Hindlimb muscle (tissue), 1 donor: ENCODE measurements at places on chromosomes 7 and 10.

GRCh38 chr10:49768731-49769130 is 6.6 kb upstream of the OGDHL start:
- no peak for DNase-seq

- DNase-seq, result no peak
Observed at GRCh38 chr10:88207121-88207546, 343.7 kb downstream of the PTEN start.

GRCh38 chr7:88647825-88648224 is 111.7 kb upstream of the ZNF804B start:
- no peak for DNase-seq

GRCh38 chr10:69382382-69383117 is 34.2 kb downstream of the TACR2 start:
- DNase-seq, result no peak

- DNase-seq, result no peak
Observed at GRCh38 chr10:24456322-24456721, 247.4 kb downstream of the KIAA1217 start.

- no peak for DNase-seq
Observed at GRCh38 chr7:128863433-128863989, 855 bp downstream of the ATP6V1F start.

DNA sequence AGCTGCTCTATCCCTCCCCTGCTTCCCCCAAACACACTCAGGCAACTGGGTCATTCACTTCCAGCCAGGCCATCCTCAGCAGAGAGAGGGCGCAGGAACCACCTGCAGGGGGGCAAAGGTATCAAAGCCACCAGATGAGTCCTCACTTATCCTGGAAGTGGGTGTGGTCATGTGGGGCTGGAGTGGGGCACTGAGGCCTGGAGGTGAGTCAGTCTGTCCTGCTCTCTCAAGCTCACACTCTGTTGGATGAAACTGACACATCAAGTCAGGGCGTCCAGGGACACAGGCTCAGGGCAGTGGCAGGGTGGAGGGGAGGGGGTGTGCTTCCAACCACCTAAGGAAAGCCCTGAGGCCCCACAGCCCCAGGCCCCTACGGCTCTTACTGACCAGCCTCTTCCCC is 8.0 kb upstream of the ELFN1 start:
- no peak for DNase-seq

- DNase-seq, result no peak
Observed at GRCh38 chr10:49139846-49140195, 6.0 kb upstream of the FAM170B start.

GRCh38 chr7:48274662-48275061 is 103.4 kb downstream of the ABCA13 start:
- no peak for DNase-seq

DNA sequence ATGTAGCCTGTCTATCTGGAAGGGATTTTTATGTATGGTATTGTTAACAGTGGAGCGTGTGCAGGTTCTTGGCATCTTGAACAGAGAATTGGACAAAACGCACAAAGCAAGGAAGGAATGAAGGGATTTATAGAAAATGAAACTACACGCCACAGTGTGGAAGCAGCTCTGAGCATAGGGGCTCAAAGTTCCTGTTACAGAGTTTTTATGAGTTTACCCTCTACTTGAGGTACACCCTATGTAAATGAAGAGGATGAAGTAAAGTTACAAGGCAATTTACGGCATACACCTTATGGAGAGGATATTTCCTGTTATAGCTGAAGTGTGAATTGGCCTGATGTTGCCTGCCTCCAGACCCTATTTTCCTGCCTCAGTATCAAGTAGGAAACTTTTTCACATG is 33.3 kb downstream of the FANK1 start:
- no peak for DNase-seq

DNA sequence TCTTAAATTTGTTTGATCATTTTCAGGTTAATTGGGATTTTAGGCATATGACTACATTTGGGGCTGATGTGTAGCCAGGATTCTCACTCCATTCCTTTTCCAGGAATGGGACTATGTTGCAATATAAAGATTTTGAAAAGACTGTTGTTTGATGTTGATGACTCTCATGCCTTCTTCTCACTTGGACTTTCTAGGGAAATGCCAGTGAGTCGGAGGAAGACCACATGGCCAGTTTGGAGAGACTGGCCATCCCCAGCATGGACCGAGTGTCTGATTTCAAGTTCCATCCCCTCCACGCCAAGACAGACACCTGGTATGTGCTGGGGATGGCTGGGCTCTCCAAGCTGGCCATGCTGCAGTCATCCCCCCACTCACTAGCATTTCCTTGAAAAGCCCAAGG is 5.5 kb downstream of the IGFBP3 start:
- DNase-seq, result no peak

GRCh38 chr10:78691301-78692030 is 377.3 kb upstream of the ZMIZ1 start:
- no peak for DNase-seq

GRCh38 chr7:128705891-128706333 is 33.2 kb upstream of the CALU start:
- DNase-seq, result no peak

- DNase-seq, result no peak
Observed at GRCh38 chr10:43192884-43193283, 54.6 kb downstream of the CSGALNACT2 start.

DNA sequence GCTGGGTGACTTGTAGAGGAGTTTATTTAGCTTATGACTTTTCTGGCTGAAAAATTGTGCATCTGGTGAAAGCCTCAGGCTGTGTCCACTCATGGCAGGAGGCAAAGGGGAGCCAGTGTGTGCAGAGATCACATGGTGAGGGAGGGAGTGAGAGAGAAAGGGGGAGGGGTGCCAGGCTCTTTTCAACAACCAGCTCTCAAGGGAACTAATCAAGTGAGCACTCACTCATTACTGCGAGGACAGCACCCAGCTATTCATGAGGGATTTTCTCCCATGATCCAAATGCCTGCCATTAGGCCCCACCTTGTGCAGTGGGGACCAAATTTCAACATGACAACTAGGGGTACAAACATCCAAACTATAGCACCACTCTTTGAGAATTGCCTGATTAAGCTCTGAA is 590.2 kb downstream of the MAGI2 start:
- DNase-seq, result no peak

- DNase-seq, result no peak
Observed at GRCh38 chr10:97777143-97777542, 5.3 kb upstream of the SFRP5 start.

DNA sequence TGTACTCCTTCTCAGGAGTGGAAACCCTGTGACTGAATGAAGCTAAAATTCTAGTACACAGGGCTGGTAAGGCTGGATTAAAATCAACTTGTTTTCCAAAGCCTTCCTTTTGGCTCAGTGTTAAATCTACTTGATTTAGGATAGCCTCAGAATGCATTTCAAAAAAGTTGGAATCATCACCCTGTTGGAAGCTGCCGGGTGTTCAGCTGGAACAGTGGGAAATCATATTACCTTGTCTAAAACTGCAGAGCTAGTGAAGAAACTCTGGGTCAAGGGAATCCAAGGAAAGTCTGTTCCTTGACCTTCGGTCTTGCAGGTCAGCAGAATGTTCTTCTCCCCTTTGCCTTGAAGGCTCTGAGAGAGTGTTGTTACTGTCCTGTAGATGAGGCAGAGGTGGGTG is 252.1 kb upstream of the INHBA start:
- DNase-seq, result no peak

DNA sequence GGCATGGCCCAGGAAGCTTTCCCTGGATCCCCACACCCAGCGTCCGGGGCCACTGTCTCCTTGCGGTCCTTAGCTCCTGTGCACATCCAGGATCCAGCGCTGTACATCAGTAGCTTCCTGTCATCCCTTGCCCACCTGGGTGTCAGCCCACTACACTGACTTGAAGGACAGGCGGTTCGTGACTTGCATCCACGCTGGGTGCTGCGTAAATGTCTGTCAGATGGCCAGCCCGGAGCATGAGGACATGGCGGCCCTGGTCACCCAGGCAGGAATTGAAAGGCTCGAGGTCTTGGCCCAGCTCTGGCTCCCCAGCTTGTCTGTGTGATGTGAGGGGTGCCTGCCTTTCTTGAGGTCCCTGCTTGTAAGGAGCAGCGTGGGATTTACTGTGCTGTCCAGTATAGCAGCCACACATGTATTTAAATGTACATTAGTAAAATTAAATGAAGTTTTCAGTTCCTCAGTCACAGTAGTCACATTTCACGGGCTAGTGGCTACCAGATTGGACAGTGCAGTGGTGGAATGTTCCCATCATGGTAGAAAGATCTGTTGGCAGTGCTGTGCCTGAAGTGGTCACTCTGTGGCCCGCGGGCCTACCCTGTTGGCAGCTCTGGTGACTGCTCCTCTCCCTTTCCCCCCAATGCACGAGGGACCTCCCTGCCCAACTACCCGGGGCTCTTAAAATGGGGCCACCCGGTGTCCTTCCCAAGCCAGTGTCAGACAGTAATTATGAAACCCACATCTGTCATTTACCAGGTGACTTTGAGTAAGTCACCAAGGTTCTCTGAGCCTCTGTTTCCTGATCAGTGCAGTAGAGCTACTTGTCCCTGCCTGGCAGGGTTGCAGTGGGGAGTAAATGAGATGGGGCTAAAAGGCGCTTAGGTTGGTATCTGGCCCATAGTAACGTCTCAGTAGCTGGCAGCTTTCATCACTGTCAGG is 97.8 kb upstream of the PPIF start:
- DNase-seq, result no peak

DNA sequence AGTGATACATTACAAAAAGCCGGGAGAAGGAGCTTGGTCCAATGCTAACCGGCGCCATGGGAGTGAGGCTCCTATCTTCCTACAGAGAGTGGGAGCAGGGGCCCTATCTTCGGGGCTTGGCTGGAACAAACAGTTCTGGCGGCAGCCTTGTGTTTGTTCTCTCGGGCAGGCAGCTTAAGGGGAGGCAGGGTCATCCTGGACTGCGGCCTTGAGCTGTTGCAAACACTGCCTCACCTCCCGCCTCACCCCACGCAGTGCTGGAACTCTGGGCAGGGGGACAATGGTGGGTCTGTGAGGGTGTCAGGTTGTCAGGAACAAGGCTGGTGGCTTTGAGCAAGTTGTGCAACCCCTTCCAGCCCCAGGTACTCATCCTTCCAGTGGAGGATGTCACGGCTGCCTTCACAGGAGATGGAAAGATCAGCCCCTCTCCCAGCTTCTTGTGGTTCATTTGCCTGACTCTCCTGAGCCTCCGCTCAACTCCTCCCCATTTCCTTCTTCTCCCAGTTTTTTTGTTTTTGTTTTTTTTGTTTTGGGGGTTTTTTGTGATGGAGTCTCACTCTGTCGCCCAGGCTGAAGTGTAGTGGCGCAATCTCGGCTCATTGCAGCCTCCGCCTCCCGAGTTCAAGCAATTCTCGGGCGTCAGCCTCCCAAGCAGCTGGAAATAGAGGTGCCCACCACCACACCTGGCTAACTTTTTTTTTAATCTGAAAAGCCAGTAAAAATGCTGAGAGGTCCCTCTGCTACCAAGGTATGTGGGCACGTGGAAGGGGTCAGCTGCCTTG is 57.4 kb downstream of the SPOCK2 start:
- no peak for DNase-seq

- peak; percentile 87 for DNase-seq
Observed at GRCh38 chr10:14478604-14479003, 147.9 kb upstream of the FRMD4A start.

DNA sequence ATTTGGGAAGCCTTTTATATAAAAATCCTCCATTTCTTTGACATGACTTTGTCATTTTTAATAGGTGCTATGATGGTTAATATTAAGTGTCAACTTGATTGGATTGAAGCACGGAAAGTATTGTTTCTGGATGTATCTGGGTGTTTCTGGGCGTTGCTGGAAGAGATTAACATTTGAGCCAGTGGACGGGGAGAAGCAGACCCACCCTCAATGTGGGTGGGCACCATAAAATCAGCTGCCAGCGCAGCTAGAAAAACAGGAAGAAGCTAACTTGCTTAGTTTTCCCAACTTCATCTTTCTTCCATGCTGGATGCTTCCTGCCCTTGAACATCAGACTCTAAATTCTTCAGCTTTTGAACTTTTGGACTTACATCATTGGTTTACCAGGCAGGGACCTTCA is 1003.0 kb downstream of the SORCS3 start:
- DNase-seq, result no peak

GRCh38 chr7:143315776-143316175 is at the start of gene CLCN1:
TSS of gene CLCN1 (plus strand) at chr7:143316111. CDS start at chr7:143316213, 102 bp downstream.
- DNase-seq, result no peak

GRCh38 chr10:667096-667495 is 22.4 kb downstream of the DIP2C start:
- DNase-seq, result no peak

DNA sequence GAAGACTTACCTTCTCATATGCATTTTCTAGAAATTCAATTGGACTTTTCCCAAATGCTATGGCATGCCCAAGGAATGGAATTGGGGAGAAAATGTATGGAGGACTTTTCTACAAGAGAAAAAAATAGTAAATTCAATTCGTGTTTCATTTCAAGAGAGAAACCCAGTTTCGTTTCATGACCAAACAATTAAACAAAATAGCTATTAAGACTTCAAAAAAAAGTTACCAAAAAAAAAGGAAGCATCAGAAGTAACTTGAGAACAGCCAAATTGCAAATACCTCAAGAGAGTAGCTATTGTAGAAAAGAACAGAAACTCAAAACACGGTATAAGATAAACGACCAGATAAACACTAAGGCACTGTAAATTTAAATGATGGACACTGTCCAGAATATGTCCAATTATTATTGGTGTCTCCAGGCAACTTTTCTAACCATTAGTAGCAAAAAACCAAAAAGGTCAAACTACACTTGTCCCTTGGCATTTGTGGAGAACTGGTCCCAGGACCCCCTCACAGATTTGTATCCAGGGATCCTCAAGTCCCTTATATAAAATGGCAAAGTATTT is 2.4 kb downstream of the CYP51A1 start:
- DNase-seq, result no peak

- DNase-seq, result peak; percentile 47
Observed at GRCh38 chr10:52216852-52217251, 97.2 kb upstream of the DKK1 start.

DNA sequence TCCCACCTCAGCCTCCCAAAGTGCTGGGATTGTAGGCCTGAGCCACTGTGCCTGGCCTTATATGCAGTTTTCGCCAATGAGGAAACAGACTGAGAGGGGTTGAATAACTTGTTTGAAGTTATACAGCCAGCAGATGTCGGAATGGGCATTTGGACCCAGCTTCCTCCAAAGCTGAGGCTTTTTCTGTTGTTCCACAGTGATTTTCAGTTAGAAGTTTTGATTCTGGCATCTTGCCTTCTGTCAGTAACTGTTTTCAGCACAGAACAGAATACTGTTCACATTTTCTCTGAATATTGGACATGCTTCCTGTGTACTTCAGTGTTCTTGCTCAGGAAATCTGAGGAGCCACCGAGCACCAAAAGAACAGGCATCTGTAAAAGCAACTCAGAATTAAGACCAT is 287.2 kb downstream of the CAMK1D start:
- no peak for DNase-seq

DNA sequence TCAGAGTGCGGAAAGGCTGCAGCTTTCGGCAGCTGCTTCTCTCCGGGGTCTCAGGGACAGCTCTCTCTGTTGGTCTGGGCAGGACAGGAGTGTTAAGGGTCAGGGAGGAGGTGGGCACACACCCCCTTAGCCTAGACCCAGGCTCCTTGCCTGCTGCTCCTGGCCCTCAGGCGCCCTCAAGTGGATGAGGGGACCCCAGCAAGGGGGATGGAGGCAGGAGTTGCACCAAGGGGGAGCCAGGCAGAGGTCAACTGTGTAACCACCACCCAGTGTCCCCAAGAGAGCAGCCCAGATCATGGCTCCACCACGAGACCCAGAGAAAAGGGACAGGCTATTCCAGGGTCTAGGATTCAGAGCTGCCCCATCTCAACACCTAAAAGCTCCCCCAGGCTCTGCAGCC is 26.9 kb downstream of the SPOCK2 start:
- no peak for DNase-seq

- no peak for DNase-seq
Observed at GRCh38 chr10:1635340-1635739, 102.0 kb downstream of the ADARB2 start.

GRCh38 chr10:2927958-2928840 is 139.1 kb upstream of the PFKP start:
- DNase-seq, result peak; percentile 45
